NCI-H1436 (cell line): ENCODE measurements at places on chromosomes 6 and 20.

- no peak for DNase-seq
Measured at GRCh38 chr20:39699166-39699725, 737.1 kb downstream of the DHX35 start.

DNA sequence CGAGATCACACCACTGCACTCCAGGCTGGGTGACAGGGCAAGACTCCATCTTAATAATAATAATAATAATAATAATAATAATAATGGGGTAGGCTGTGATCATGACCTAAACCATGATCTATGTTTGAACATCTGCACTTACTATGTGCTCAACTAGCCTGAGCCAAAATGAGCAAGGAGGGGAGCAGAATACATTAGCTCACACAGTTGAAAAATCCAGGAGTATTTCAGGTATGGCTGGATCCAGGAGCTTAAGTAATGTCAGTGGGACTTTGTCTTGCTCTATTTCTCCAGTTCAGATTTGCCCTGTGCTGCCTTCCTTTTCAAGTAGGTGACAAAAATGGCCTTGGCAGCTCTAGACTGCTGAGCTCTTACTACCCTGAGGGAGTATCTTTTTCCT is 32.7 kb upstream of the SLC9A8 start:
- DNase-seq, result no peak

DNA sequence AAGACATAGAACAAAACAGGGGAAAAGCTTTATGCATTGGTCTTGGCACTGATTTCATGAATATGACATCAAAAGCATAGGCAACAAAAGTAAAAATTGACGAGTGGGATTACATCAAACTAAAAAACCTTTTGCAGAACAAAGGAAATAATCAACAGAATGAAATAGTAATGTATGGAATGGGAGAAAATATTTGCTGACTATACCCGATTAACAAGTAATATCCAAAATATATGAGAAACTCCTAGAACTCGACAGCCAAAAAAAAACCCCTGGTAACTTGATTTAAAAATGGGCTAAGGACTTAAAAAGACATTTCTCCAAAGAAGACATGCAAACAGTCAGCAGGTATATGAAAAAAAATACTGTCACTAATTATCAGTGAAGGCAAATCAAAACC is 231.7 kb upstream of the MAN1A1 start:
- no peak for DNase-seq

GRCh38 chr6:153436351-153436750 is 305.3 kb upstream of the RGS17 start:
- DNase-seq, result no peak

DNA sequence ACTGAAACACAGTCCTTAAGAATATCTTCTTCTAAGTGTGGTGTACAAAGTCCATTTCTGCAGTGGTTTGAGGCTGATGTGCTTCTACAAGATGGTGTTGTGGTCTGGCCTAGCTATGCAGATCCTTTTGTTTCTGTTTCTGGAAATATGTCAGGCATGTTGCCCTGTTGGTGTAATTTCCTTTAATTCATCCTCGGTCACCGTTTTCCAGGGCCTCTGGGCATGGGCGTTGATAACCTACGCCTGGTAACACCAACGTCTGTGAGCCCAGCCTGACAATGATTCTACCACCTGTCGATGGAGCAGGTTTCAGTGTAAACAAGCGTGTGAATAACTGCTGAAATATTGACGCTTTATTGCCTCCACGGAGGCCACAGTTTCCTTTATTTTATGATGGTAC is 33.3 kb upstream of the AFDN start:
- no peak for DNase-seq

DNA sequence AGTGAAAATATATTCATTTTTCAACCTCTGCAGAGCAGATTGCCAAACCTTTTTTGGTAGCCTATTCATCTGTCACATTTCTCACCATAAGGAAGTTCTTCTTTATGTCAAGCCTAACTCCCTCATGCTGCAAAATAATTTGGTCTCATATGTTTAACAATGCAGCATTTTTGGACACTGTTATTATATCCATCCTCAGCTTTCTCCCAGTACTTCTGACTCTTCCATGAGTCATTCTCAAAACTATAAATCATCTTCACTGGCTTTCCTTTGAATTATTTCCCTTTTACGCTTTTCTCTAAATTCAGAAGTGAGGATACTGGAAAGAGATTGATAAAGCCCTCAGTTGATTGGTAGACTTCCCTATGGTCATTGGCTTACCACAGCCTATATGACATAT is 192.2 kb downstream of the TPBG start:
- no peak for DNase-seq

GRCh38 chr20:29742699-29743100 is 1514.8 kb upstream of the DEFB115 start:
- DNase-seq, result no peak

DNA sequence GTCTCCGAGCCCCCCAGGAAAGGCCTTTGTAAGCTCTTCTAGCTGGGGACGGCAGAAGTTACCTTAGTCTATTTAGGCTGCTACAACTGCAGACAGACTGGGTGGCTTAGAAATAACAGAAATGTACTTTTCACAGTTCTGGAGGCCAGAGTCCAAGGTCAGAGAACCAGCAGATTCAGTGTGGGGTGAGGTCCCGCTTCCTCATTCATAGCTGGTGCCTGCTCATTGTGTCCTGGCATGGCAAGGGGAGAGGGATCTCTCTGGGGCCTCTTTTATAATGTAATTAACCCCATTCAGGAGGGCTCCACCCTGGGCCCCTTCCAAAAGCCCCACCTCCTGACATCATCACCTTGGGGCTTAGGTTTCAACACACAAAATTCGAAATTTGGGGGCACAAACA is 315.1 kb downstream of the CDH4 start:
- no peak for DNase-seq

DNA sequence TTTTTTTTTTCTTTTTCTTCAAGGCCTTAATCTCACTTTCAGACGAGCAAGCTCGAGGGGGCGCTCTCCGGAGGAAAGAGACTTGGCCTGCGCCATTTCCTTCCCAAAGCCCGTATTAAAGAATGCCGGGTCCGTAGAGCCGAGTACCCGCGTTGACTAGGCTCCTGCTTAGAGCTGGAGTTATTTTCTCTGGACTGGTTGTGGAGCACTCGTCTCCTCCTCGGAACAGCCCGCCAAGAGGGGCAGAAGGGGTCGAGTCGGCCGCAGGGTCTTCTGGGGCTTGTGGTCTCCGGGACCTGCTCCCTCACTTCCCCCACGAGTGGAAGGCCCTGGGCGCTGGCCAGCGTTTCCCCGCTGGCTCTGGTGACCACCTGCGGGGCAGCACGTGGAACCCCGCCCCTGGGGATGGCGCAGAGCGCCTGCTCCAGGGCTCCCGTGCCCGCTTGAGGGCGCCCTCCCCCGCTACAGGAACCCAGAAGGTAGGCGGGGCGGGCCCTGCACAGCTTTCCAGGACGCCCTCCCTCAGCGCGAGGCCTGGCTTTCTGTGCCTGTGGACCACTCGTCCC is 2.7 kb upstream of the MEI4 start:
- DNase-seq, result no peak

DNA sequence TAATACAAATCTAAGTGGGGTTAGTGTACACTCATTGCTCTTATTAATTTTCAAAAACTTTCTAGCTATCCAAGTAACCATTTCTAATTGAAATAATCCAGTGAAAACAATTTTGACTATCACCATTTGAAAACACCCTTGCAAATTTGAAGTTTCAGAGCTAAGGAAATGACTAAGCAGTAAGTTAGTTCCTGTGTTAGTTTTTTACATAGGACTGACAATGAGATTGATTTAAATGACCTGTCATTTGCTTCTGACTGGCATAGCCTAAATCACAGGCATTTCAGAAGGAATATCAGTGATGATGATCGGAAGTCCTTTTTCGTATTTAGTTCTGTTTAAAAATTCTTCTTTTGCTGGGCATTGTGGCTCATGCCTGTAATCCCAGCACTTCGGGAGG is 27.0 kb downstream of the STK4 start:
- DNase-seq, result no peak

DNA sequence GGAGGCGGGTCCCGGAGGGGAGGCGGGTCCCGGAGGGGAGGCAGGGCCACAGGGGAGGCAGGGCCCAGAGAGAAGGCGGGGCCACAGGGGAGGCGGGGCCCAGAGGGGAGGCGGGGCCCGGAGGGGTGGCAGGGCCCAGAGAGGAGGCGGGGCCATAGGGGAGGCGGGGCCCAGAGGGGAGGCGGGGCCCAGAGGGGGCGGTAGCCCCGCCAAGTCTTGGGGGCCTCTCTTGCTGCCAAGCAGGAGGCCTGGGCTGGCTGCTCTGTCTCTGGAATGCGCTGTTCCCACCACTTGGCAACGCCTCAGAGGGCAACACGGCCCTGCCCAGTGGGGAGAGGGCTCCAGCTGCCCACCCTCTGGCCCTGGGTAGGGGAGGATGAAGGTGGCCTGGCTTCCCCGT is 80.5 kb downstream of the YTHDF1 start:
- no peak for DNase-seq

- no peak for DNase-seq
Measured at GRCh38 chr6:12134581-12134980, 122.5 kb downstream of the HIVEP1 start.

DNA sequence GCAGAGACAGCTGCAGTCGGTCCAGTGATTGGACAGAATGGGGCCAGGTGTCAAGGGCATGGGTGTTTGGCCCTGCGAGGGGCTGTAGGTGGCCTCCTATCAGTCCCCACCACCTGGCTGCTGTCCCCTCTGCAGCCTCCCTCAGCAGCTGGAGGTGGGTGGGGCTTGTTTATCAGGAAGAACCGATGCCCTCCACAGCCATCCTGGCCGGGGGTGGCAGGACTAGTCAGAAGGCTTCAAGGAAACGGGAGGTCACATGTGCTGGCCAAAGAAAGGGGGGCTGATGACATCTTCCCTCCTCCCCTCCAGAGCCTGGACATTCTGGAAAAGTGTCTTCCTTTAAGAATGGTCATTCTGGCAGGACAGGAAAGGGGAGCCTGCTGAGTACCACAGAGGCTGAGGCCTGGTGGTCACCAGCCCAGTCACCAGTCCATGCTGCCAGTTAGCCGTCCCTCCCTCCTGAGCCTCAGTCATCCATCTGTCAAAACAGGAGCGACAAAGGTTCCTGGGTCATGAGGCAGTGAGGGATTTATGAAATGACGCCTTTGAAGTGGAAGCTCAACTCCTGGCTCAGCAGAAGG is 4.1 kb downstream of the FAM210B start:
- no peak for DNase-seq

- DNase-seq, result no peak
Measured at GRCh38 chr20:9637889-9638288, 123.5 kb downstream of the LAMP5 start.

DNA sequence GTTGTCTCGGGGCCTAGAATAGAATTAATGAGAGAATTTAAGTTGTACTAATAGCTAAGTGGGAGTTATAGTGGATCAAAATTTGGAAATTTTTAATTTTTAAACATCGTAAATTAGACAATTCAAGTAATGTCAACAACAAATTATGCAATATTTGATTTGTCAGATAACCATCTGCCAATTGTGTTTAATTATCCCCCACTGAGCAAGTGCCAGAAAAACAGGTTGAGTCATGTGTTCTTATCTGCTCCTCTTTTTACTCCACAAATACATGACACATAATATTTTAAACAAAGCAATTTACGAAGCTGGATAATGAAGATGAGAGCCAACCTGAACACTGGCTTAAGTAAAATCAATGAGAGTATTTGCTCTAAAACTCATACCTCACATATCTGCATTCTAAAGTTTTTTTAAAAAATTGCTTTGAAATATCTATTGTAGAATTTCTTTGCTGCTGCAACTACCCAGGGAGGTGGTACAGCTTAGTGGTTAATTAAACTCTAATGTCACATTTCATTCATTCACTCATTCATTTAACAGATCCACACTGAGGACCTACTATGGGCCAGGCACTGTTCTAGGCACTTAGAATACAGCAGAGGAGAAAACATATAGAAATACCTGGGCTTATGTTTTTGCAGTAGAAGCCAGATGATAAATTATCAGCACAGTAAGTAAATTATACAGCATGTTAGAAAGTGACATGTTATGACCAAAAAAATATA is 57.1 kb upstream of the MAP7 start:
- no peak for DNase-seq

DNA sequence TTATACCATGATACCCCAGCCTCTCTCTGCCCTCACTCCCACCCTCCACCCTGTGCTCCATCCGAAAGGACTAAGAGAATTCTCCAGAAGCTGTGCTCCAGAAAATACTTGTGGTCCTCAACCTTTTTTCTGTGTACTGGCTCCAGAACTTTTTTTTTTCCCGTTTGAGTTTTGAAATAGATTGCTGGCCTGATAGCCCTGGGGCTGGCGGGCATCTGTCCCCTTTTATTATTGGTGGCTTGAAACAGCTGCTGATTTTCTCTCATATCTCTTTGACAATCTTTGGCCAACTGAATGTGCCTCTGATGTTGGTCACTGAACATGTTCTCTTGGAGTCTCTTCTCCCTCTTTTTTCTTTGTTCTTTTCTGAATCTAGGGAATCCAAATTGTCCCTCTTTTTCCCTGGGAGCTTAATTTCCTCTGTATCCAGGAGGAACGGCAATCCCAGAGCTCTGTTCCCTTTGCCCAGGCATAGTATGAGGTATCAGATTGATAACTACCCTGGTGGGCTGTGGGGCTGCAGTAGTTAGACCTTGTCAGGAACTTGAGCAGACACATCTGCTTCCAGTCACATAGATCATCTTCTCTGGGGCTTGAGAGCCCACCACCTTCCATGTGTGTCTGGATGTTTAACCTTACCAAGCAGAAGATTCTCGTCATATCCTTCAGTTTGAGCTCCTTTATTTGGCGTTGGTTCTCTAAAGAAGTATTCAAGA is 1.6 kb downstream of the PPARD start:
- no peak for DNase-seq

DNA sequence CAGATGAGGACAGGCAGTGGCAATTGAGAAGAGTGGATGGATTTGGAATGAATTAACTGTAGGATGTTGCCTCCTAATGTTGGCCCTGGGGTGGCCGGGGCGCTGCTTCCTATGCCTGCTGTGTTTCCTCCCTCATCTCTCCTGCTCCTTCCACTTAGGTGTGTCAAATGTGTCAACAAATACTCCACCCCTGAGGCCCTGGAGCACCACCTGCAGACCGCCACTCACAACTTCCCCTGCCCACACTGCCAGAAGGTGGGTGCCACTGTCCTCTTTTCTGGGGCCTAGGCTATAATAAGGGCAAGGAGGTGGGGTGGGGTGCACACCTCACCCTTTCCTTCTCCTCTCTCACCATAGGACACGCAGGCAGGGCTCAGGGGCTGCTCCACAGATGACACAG is 30.0 kb upstream of the CHMP4B start:
- no peak for DNase-seq

- DNase-seq, result no peak
Measured at GRCh38 chr20:61954276-61955021, 111.2 kb downstream of the TAF4 start.

GRCh38 chr6:53244958-53245357 is 96.3 kb upstream of the GCM1 start:
- DNase-seq, result no peak
